ENCODE measurements at places on chromosomes 1 and 21. TPM values are rescaled to one million over a fixed set of nuclear protein-coding genes. Genes with fewer than 3 reads are reported as not detected.

Gene ISG15
- 39.7 TPM for total RNA-seq

Gene IER5
- 12.5 TPM for total RNA-seq

Gene SLC44A3
- total RNA-seq = 5.1 TPM

Gene FLG
- not detected for total RNA-seq

Gene NUP133
- total RNA-seq = 58.4 TPM

Gene LCE1F
- not detected for total RNA-seq

Gene FCRL4
- total RNA-seq = not detected

Gene PLA2G2C
- not detected for total RNA-seq
